ENCODE measurements at places on chromosomes 3 and 15.

DNA sequence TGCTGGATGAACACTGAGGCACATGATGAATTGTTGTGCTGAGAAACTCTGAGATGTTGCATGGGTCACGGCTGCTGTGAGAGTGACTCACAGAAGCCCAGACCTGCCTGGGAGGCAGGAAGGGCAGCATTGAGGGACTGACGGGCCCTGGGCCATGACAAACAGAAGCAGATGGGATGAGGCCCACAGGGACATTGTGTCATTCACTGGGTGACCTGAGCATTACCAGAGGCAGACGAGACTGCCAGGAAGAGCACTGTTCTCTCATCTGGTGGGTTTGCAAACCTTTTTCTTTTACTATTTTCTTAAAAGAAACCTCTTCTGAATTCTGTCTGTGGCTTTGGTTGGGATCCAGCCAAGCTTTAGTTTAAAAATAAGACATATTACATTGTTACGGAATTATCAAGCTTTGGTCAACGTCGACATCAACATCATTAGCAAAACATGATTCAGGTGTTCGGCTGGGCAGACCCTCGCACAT, 67.8 kb downstream of the BDH1 start:
- peak; percentile 98 for DNase-seq

GRCh38 chr3:193970773-193971206, 165.2 kb upstream of the HES1 start:
- peak; percentile 46 for DNase-seq

- no peak for DNase-seq
Observed at GRCh38 chr15:92271179-92271578, 122.5 kb upstream of the ST8SIA2 start.

- no peak for DNase-seq
Observed at GRCh38 chr3:97232393-97233034, 418.1 kb downstream of the EPHA6 start.

DNA sequence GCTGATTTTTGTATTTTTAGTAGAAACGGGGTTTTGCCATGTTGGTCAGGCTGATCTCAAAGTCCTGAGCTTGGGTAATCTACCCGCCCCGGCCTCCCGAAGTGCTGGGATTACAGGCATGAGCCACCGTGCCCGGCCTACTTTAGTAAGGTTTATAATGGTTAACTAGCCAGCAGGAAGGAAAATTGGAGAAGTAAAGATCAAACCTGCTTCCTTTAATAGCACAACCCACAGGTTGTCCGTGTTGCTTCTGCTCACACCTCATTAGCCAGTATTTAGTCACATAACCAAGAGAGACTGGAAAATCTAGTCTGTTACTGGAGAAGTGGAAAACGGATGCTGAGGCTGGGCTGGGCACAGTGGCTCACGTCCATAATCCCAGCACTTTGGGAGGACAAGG, 51.9 kb upstream of the TBL1XR1 start:
- DNase-seq: no peak

DNA sequence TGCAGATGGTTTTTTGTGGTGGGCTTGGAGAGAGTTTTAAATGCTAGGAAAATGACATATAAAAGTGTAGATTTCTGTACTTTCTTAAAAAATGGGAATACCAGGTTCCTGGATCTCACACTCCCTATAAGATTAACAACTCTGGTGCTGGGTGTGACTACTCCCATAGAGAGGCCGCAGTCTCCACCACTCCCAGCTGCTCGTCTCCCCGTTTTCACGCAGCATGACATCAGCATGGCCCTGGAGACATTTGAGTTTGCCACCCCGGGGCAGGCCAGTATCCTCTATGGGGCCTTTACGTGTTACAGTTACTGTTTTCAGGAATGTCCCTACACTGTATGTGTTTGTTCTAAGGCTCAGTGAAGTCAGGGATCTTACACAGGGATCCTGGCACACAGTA, 126.7 kb upstream of the ATP2B2 start:
- DNase-seq: no peak

DNA sequence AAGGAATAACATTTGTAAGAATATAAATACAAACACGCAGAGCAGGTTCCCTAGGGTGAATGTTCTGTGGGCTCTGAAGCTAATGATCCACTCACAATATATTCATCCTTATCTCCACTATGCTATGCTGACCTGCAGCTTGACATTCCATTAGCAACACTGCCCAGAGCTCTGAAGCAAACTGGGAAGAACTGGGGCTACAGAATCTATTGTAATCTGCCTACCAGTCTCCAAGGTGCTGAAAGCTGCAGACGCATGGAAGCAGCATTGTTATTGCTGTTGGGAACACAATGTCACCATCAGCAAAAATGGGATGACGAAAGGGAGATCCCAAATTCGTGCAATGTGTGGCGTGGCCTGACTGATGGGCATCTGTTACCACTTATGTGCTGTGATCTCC, 316.7 kb upstream of the RORA start:
- no peak for DNase-seq

DNA sequence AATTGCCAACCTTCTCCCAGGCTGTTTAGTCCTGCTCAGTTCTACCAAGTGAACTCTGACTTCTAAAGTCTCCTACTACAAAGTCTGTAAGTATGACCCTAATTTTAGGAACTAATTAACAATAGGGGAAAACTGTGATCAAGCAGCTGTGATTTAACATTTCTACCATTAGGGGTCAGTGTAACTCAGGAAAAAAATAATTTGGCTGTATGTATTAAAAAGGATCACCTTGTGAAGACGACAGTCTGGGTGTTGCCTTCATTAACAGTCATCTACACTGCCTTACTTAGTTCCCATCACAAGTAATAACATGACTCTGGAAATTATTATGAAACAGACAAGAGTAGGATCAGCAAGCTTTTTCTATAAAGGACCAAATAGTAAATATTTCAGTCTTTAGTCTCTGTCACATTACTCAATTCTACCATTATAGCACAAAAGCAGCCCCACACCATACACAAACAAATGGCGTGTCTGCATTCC, 4.2 kb upstream of the NPHP3 start:
- peak; percentile 31 for DNase-seq

DNA sequence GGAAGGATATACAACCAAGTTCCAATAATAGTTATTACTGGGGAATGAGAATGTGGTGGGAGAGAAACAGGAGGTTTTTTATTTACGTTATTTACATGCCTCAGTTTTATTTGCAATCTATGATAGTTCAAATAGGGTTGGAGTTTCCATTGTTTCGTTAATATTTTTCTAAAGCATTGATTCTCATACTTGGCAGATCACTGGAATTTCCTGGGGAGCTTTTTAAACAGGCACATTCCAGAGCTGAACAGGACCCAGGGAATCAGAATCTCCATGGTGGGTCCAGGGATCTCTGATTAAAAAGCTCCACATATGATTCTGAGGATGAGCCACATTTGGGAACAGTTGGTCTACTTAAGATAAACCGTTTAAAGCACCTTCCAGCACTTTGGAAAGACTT, 123.9 kb downstream of the IL20RB start:
- no peak for DNase-seq

- peak; percentile 99 for DNase-seq
Observed at GRCh38 chr3:197854596-197855343, 63.7 kb downstream of the LRCH3 start.

DNA sequence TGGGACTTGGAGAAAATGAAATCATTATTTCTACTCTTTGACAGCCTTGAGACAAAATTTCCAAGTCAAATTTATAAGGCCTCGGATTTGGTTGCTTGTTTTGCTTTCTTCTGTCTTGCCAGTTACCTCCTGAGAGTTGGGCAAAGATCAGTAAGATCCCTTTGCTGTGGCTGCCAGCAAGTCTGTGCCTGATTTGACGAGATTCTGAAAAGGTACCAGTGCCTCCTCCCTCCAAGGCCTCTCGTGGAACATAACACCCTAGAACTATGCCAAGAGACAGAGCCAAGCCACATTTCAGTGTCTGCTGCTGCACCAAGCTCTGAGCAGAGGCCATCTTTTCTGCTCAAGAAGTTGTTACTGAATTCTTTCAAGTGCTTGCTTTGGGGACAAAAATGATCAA, 61.0 kb downstream of the GTPBP8 start:
- DNase-seq: no peak

GRCh38 chr15:88022716-88023115, 233.8 kb downstream of the NTRK3 start:
- DNase-seq: peak; percentile 5

Measured in fibroblast of skin of scalp (primary cell).